ENCODE measurements at places on chromosomes 3 and 15. TPM values are rescaled to one million over a fixed set of nuclear protein-coding genes. Genes with fewer than 3 reads are reported as not detected.
A peak's percentile ranks its signal among the peaks of the same experiment; 100 is the strongest.

Gene NEK10
- total RNA-seq, result 6.6 TPM

Gene CHRD
- under 0.01 TPM for total RNA-seq

Gene ITIH1
- not detected for total RNA-seq

Gene GALNT15
- 14.7 TPM for total RNA-seq

Gene CSPG5
- total RNA-seq, result under 0.01 TPM

Gene CCR9
- total RNA-seq, result not detected

Gene OXTR
- total RNA-seq, result 56.1 TPM

Gene CPN2
- not detected for total RNA-seq

DNA sequence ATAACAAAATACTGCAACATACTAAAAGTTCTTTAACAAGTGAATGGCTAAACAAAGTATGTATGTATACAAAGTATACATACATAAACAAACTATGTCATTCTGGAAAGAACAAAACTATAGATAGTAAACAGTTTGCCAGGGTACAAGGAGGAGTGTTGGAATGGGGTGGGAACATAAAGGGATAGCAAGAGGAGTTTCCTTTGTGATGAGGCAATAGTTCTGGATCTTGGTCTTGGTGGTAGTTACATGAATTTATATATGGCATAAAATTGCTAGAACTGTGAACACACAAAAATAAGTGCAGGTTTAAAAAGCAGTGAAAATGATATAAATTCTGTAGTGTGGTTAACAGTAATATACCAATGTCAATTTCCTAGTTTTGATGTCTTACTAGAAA is 22.0 kb downstream of the ZNF148 start:
- no peaks in the 10 kb centered on the region for H3K36me3 ChIP-seq
- peaks cover 4% of the 10 kb centered on the region for H3K4me1 ChIP-seq
- H3K4me3 ChIP-seq, result no peak overlapping the region
- no peak for DNase-seq
- no peak overlapping the region for H3K27ac ChIP-seq
- no peaks in the 10 kb centered on the region for H3K27me3 ChIP-seq

- H3K4me3 ChIP-seq, result 0 out of 2 replicates have a peak overlapping the region, but pooled peaks have one; percentile 9
- H3K4me1 ChIP-seq, result peaks cover 4% of the 10 kb centered on the region
- H3K27ac ChIP-seq, result no peak overlapping the region
- peaks cover 12% of the 10 kb centered on the region for H3K27me3 ChIP-seq
Observed at GRCh38 chr3:11060500-11061251, 68.1 kb downstream of the SLC6A1 start.

DNA sequence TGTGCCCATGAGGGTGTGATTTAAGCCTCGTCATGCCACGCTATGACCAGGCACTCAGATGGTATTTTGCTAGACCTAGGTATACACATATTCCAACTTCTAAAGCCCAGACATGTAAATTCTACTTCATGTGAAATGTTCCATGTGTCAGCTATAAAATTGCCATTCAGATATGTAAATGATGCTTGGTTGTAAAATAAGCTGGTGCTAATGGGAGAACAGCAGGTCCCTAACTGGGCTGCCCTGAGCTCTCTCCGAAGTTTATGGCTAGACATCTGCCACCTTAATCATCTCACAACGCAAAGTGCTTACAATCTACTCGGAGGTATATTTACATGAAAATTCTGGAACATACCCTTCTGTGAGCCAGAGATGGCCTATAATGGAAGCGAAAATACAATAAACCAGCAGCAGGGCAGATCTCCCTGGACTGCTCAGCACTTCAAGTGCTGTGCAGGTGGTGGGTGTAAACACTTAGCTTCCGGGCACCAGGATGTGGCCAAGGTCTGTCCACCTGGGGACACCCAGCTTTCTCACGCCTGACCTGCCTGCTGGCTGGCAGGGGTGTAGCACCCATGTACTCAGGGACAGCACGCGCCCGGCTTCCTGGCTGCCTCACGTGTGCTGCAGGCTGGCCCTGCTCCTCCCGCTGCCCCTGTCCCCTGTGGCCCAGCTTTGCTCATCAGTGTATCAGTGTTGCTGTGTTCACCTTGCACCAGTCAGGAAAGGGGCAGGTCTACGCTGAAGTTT is 82.0 kb downstream of the CHDH start:
- no peaks in the 10 kb centered on the region for H3K4me1 ChIP-seq
- no peak overlapping the region for H3K4me3 ChIP-seq
- DNase-seq, result no peak
- H3K27ac ChIP-seq, result no peak overlapping the region
- peaks cover 14% of the 10 kb centered on the region for H3K27me3 ChIP-seq

DNA sequence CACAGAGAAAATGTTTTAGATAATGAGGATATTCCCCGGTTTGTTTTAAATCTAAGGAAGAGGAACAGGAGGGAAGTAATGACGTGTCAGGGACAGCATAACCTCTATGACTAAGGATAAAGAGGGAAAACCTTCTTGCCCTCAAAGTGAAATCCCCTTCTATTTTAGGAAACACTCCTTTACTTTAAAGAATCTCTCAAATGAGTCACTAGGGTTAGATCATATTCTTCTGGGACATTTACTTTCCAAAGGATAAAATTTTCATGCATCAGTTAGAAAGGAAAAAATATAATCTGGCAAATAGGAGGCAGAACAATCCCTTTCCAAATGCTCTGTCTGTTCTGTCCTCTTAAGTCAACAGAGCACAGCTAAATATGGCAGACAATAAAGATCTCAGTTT is 43.2 kb upstream of the UBE2E2 start:
- no peak overlapping the region for H3K4me3 ChIP-seq
- H3K36me3 ChIP-seq, result no peaks in the 10 kb centered on the region
- peak overlapping the region; percentile 33 for H3K27ac ChIP-seq
- H3K4me1 ChIP-seq, result peaks cover 2% of the 10 kb centered on the region
- H3K27me3 ChIP-seq, result no peaks in the 10 kb centered on the region
- peak; percentile 95 for DNase-seq

DNA sequence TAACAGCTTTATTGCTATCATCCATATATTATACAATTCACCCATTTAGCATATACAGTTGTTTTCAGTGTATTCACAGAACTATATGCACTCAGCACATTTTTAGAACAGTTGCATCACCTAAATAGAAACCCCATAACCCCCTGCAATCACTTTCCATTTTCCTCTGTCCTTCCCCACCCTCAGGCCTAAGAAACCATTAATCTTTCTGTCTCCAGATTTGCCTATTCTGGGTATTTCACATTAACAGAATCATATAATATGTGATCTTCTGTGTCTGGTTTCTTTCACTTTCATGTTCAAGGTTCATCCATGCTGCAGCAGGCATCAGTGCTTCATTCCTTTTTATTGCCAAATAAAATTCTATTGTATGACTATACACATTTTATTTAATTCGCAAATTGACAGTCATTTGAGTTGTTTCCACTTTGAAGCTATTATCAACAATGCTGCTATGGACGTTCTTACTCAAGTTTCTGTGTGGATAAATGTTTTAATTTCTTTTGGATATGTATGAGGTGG is 39.8 kb downstream of the ADAMTS17 start:
- no peaks in the 10 kb centered on the region for H3K36me3 ChIP-seq
- no peaks in the 10 kb centered on the region for H3K4me1 ChIP-seq
- no peaks in the 10 kb centered on the region for H3K27me3 ChIP-seq
- DNase-seq, result no peak
- no peak overlapping the region for H3K27ac ChIP-seq

- H3K36me3 ChIP-seq, result no peaks in the 10 kb centered on the region
- DNase-seq, result peak; percentile 8
- no peak overlapping the region for H3K4me3 ChIP-seq
- H3K4me1 ChIP-seq, result no peaks in the 10 kb centered on the region
- H3K27me3 ChIP-seq, result no peaks in the 10 kb centered on the region
Observed at GRCh38 chr3:17891139-17891856, 148.9 kb upstream of the TBC1D5 start.

DNA sequence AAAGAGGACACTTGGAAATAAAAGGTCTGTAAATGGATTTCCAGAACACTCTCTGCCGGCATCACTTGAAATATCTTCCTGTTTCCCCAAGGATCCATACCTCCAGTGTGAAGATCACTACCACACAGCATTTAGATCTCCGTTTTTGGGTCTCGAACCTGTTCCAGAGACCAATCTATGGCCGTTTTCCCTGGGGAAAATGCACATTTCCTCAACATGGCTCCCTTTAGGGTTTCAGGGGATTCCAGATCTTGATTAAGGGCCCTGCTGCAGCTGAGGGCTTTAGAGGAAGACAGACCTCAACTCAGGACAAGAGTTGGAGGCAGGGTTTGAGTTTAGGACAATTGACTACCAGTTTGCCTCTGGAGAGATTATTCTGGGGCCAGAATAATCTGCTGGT is 2.1 kb downstream of the CTSH start:
- no peak overlapping the region for H3K4me3 ChIP-seq
- H3K27me3 ChIP-seq, result peaks cover 34% of the 10 kb centered on the region
- peaks cover 2% of the 10 kb centered on the region for H3K4me1 ChIP-seq
- no peak overlapping the region for H3K27ac ChIP-seq

- H3K4me3 ChIP-seq, result no peak overlapping the region
- peaks cover 4% of the 10 kb centered on the region for H3K4me1 ChIP-seq
- DNase-seq, result no peak
- H3K27ac ChIP-seq, result peak overlapping the region; percentile 74
- no peaks in the 10 kb centered on the region for H3K36me3 ChIP-seq
Observed at GRCh38 chr3:132283440-132283839, 33.8 kb upstream of the ACP3 start.

GRCh38 chr15:80856809-80857377 is 77.7 kb downstream of the CEMIP start:
- H3K4me3 ChIP-seq, result no peak overlapping the region
- H3K27ac ChIP-seq, result no peak overlapping the region
- no peak for DNase-seq
- H3K36me3 ChIP-seq, result peaks cover 67% of the 10 kb centered on the region

GRCh38 chr3:133825969-133826727 is 20.5 kb downstream of the SRPRB start:
- H3K4me1 ChIP-seq, result no peaks in the 10 kb centered on the region
- H3K4me3 ChIP-seq, result no peak overlapping the region
- no peak overlapping the region for H3K27ac ChIP-seq
- H3K36me3 ChIP-seq, result peaks cover 22% of the 10 kb centered on the region
- H3K27me3 ChIP-seq, result peaks cover 7% of the 10 kb centered on the region

- H3K36me3 ChIP-seq, result peaks cover 69% of the 10 kb centered on the region
- peak; percentile 88 for DNase-seq
- H3K4me3 ChIP-seq, result no peak overlapping the region
- H3K27me3 ChIP-seq, result no peaks in the 10 kb centered on the region
- peak overlapping the region; percentile 72 for H3K27ac ChIP-seq
Observed at GRCh38 chr15:98954411-98954810, 53.2 kb downstream of the PGPEP1L start.

GRCh38 chr3:43286841-43287499 is 630 bp downstream of the SNRK start:
- H3K4me3 ChIP-seq, result peak overlapping the region; percentile 99
- H3K36me3 ChIP-seq, result peaks cover 6% of the 10 kb centered on the region
- H3K27ac ChIP-seq, result peak overlapping the region; percentile 51
- peaks cover 10% of the 10 kb centered on the region for H3K27me3 ChIP-seq
- peak; percentile 4 for DNase-seq
